Activated CD4-positive, alpha-beta T cell treated with anti-CD3 and anti-CD28 coated beads, Interleukin-2, amount 50 U/mL, for 48 hours (primary cell): ENCODE measurements at places on chromosomes 7 and 10.
A peak's percentile ranks its signal among the peaks of the same experiment; 100 is the strongest.

DNA sequence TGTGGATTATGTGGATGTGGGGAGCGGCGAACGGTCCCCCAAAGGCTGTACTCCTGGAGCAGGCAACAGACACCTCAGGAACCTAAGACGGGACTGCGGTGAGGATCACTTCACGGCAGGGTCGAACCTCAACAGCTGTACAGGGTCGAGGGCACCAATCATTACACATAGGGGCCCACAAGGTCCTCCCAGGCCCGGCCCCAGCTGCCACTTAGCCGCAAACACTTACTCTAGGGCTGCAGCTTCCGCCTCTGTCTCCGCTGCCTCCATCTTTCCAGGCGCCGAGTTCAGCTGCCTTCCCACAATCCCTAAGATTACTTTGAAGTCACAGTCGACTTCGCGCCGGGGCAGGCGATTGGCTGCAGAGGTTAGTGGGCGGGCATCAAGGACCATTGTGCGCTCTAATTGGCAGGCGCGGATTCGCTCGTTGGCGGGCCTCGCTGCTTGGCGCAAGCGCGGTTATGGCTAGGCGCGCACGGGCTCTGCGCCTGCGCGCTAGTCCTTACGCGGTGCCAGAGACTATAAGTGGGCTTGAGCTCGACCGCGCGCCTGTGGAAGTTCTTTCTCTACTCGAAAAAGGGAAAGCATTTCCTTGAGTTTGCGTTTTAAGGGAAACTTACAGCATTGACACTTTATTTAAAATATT, at the start of gene ZWINT:
ZWINT (minus strand) TSS at position 293 of the 646 bp plus-strand sequence; CDS start at position 270, 23 bp downstream.
- peak; percentile 94 for DNase-seq

DNA sequence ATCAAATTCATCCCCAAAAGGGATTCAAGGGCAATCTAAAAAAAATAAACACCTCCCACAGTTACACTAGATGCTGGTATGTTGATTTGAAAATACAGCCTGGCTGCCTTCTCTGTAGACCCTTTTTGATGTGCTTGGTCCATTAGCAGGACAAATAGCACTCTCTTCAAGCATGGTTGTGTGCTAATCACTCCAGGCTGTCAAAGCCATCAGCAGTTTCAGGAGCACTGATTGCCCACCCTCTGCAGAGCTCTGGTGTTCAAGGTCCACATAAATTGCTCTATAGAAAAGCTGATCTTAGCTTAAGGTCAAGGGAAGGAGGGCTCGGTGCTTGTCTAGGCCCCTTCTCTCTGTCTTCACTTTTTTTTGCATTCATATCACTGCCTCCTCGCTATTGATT, 35.4 kb downstream of the PRR15 start:
- DNase-seq, result no peak

GRCh38 chr10:66980246-66980815, 54.5 kb downstream of the LRRTM3 start:
- DNase-seq, result no peak

DNA sequence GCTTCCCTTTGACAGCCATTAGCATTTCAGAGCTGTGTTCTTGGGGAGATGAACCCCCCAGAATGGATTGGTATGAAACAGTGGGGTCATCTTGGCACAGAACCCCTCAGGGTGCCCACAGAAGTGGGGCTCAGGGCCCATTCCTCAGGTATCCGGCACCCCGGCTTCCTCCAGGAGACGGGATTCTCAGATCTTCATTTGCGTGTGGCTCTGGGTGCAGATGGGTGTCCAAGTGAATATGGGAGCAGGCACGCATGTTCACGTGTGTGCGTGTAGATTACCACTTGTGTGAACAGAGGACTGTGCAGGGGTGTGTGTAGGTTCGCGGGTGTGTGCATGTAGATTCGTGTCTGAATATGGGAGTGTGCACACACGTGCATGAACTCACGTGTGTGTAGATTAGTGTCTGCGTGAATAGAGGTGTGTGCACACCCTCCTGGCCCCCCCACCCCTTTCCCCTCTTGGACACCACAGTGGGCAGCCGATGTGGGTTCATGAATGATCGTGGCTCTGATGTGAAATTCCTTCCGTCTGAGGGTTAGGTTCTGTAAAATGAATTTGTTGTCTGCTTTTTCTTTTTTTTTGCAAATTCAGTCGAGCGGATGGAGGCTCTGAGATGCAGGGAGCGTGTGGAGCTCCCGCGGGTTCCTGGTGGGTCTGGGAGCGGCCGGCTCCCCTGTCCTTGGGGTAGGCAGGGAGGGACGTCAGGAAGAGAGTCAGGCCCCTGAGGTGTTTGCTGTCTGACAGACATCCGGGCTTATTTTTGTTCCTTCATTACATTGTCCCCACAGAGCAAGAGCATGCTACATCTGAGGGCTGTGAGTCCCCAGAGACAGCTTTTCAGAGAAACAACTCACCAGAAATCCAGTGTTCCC, 7.4 kb downstream of the ELFN1 start:
- DNase-seq, result no peak

DNA sequence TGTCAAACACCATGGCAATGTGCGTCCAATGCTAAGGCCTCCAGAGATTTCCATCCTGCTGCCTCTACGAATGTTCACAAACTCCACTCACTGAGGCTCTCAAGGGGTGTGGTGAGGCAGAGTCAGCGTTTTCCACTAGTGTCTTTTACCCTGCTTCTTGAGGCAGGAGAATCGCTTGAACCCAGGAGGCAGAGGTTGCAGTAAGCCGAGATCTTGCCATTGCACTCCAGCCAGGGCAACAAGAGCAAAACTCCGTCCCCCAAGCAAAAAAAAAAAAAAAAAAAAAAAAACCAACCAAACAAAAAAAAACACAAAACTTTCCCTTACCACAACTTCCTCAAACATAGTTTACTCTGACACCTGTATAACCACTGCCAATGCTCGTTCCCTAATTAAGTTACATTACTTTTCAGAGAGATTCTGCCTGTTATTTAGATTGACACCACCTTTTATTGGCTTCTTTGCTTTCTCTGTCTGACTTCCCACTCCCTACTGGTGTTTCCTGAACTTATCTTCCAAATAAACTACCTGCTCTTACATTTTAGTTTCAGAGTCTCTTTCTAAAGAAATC, 102.1 kb upstream of the ZNF746 start:
- DNase-seq, result no peak

DNA sequence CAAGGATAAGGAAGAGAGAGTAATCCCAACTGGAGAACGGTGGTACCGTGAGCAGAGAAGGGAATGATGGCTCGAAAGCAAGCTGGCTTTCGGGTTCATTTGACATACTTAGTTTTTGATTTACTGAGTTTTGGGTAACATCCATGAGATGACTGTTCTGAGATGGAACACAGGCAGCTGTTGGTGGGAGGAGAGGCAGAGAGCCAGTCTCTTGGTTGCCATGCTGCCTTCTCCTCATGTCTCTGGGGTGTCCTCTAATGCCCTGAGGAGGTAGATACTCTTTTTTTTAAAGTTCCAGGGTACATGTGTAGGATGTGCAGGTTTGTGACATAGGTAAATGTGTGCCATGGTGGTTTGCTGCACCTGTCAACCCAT, 76.4 kb upstream of the NRP1 start:
- DNase-seq, result no peak

GRCh38 chr10:63120554-63120953, 12.6 kb upstream of the NRBF2 start:
- DNase-seq, result no peak

DNA sequence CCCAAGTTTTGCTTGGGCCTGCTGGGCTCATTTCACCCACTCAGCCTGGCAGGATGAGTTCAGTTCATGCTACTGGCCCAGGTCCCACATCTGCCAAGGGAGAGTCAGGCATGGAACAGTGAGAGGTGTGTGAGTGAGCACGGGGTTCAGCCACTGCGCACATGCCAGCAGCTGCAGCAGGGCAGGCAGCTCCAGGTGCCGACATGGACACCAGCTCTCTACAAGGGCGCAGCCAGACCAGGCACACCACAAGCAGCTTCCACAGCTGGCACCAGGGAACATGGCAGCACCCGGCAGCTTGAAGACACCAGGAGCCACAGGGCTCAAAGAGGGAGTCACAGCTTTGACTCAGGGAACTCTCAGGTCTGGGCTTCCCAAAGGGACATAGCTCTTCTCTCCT, 938.0 kb downstream of the SORCS3 start:
- no peak for DNase-seq

DNA sequence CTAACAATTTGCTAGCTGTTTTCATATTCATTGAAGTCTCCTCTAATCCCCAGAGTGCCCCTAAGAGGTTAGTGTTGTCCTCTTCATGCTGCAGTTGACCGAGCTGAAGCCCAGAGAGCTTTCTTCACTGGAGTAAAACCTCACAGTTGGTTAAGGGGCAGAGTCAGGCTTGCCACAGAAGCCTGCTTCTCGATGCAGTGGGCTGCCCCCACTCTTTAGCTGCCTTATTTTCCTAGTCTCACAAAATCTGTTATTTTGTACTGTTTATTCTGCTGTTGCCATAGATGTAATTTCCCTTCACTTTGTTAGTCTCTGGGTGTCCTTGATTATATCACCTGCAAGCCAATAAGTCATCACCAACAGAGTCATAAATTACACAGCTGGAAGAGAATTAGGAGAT, 56.3 kb upstream of the ZPBP start:
- no peak for DNase-seq
